COR-L47 (cell line): ENCODE measurements at places on chromosomes 16 and 17.

DNA sequence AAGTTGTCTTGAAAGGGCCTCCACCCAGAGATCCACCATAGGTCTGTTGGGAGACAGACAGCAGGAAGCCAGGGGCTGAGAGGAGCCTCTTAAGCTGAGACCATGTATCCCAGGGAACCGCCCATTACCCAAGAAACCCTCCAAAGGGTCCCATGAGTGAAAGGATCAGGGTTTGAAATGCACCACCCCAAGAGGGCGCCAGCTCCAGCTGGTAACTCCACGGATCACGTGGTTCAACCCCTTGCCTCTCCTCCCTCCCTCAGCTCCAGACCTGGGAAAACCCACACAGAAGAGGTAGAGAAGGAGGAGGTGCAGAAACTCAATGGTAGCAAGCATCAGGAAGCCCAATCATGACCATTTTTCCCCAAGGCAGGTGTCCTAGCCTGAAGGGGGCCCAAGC, 148.7 kb downstream of the AIPL1 start:
- DNase-seq: no peak

GRCh38 chr17:30091121-30091670, 25.4 kb upstream of the NSRP1 start:
- no peak for DNase-seq

DNA sequence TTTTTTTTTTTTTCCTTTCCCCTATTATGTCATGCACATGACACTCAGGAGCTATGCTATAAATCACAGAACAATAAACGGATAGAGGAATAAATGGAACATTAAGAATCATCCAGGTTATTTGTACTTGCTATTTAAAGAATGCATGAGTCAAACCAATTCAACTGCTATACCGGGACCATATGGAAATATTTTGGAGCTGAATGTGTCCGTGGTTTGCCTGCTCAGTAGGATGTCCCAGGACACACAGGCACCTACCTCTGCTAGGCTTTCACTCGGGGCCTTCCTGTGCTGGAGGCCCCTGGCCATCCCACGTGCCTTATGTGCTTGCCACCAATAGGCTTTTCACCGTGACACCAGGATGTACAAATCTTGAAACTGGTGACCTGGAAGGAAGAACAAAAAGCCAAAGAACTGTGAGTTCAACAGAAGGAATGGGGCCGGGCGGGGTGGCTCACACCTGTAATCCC, 15.3 kb upstream of the SEC14L1 start:
- no peak for DNase-seq

GRCh38 chr17:82358465-82359350, at the start of gene TEX19:
TSS of gene TEX19 (plus strand) at chr17:82359247. CDS start at chr17:82362151, 2,904 bp downstream.
- DNase-seq: peak; percentile 65
